Caki2 (cell line): ENCODE measurements at places on chromosomes 3 and 15.

GRCh38 chr15:47856071-47856470, 138.8 kb downstream of the SEMA6D start:
- DNase-seq: no peak

DNA sequence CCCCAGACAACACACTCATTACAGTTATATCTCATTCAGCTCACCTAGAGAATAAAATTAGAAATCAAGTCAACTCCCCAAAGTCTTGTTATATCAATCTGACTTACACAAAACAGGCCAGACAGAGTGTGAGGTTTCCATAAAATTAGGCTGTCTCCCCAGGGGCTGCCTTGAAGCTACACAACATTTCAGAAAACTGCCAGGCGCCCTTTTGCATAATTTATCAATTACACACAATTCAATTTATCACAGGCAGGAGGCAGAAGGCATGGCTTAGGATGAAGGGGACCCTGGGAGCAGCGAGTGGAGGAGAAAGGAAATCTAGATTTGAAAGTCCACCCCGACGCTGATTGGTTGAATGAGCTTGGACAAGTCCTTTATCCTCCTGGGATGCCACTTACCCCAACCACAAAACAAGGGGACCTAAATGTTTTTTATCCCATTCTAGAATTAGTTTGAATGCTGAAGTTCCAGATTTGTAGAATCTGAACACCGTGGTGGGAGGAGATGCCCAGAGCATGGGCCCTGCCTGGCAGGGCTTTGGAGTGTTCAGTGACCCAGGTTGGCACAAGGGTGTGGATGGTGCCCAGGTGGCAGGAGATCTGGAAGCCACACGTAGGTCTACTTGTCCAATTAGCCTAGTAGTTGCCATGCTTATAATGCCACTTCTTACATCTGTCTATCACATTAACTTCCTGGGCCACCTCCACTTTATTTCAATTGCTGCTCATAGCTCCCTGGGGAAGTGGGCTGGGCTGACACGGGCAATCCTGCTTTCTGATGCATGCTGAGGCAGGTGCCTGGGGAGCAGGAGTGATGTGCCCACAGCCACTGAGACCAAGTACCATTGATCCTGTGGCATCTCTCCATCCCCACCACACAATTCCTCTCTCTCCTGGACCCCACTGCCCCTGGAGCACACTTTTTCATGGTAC, 119.8 kb upstream of the TLE3 start:
- DNase-seq: no peak

GRCh38 chr3:8767667-8768363, 1.6 kb downstream of the OXTR start:
- no peak for DNase-seq

DNA sequence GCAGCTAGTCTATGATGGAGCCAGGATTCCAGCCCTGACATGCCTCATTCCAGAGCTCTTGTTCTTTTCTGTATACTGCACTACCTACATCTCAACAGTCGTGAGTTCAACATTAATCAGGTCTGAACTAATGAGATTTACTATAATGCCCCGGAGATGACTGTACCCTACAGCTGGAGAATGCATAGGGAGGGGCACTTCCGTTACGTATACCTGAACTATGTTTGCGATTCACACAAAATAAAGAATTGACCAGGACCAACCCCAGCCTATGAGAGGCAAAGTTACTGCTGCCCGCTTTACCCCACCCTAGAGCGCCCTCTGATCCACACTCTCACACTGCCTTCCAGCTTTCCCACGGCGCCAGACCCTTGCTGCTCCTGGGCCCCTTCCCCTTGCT, 97.0 kb downstream of the IGF2BP2 start:
- DNase-seq: no peak

- DNase-seq: peak; percentile 64
Measured at GRCh38 chr3:197490098-197491058, 65.4 kb downstream of the BDH1 start.

DNA sequence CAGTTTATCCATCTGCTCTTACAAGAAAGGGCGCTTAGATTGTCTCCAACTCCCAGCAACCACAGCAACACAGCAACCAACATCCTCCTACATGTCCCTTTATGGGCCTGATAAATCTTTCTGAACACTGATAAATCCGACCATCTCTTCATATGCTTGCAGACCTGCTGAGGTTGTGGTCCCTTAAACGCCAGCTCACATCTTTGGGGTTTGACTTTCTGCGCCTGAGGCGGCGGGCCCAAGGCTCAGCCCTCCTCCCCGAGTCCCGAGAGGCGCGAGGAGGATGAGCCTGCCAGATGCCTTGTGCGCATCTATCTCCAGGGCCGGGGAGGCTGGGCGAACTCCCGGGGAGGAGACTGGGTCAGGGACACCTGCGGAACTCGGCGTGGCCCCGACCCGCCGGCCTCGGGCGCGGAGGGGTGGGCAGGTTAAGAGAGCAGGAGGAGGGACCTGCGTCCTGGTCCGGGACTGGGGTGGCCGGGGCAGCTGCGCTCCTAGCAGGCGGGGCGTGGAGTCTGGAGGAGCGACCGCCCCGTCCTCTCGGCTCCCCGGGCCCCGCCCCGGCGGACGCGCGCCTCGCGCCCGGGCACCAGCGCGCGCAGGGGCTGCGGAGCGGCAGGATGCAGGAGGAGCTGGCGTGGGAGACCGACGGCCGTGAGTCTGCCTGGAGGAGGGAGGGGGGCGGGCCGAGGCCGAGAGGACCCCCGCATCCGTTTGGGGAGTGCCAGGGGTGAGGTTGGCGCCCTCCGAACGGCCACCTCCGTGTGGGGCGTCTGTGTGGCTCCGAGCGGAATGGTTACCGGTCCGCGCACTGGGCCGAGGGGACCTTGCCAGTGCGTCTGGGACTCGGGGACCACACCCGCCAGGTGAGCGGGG, at the start of gene ANKDD1A:
TSS of gene ANKDD1A (plus strand) at position 592 of the 876 bp plus-strand sequence. CDS start at position 621, 29 bp downstream.
- peak; percentile 63 for DNase-seq

- DNase-seq: peak; percentile 51
Measured at GRCh38 chr15:39786447-39787056, 3.9 kb upstream of the FSIP1 start.

GRCh38 chr3:102180280-102180931, 254.4 kb upstream of the ZPLD1 start:
- peak; percentile 95 for DNase-seq

DNA sequence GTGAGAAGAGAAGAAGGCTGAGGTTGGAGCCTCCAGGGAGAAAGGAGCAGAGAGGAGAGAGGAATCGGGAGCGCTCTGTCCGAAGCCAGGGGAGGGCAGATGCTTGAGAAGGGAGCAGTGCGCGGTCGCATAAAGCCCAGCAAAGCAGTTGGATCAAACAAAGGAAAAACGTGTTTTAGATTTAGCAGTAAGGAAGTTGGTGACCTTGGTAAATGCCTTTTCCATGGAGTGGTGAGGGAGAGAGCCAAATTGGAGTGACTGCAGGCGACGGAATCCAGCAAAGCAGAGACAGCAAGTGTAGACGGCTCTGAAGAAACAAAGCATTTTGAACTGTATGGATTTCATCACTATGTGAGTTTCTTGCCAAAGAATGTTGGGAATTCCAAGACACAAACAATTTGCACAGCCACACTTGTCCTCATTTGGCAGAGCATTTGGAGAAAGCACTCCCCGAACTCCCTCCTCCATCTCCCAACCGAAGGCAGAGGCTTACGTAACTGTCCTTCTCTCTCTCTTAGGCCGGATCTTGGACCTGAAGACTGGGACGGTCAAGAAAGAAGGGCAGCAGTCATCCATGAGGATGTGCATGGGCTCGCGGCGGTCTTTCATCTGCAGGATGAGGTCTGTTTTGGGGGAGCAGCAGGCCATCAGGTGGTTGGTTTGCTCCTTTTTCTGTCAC, 103.6 kb downstream of the ARNT2 start:
- no peak for DNase-seq

- DNase-seq: no peak
Measured at GRCh38 chr15:60634815-60635214, 155.9 kb upstream of the ICE2 start.

DNA sequence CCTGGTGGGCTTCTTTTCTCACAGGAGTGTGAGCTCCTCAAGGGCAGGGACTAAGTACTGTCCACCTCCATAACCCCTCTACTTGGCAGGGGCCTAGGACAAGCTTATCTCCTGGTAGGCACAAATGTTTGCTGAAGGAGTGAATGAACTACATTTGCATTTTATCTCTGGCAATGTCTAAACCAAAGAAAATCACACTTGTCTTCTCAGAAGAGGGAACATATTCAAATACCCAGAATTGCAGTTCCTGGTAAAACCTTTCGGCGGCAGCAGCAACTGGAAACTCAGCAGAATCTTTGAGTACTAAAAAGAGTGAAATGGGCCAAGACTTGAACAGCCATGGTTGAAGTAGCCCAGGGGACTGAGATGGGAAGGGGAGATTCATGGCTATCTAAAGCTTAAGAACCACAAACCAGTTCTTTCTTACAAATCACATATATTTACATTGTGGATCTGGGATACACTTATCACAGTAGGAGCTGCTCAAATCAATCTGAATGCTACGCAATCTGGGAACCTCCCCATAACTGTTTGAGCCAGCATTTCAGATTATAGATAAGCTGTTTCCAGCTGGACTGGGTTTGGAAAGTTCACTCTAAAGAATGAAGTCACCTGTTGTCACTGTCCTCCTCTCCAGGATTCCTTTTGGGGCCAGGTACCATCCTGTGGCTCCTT, 18.7 kb upstream of the PTPN9 start:
- no peak for DNase-seq
